Psoas muscle (tissue), 8 donors: ENCODE measurements at places on chromosomes 5 and 9. TPM values are rescaled to one million over a fixed set of nuclear protein-coding genes. Genes with fewer than 3 reads are reported as not detected.

- no peaks in the 10 kb centered on the region for H3K36me3 ChIP-seq
- no peak for DNase-seq
- H3K27me3 ChIP-seq = no peaks in the 10 kb centered on the region
- H3K4me3 ChIP-seq = no peak overlapping the region
- no peaks in the 10 kb centered on the region for H3K4me1 ChIP-seq
Observed at GRCh38 chr5:72194846-72195245, 87.6 kb downstream of the MAP1B start.

DNA sequence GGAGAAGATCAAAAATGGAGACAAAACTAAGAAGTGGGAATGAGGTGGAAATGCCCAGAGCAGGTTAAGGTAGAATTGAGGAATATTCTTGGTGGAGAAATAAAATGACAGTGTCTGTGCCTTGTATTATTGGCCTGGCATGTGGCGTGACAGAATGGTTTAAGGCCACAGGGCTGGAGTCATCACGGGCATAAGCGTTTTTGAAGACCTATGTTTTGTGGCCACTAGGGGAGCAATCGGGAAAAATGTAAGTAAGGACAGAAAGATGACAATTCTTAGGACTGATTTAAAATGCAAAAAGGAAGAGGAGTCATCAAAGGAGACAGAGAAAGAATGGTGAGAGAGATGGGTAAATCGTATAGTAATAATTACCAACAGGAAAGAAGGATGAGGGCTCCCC, 72.2 kb upstream of the EPB41L4A start:
- H3K36me3 ChIP-seq = no peaks in the 10 kb centered on the region
- no peaks in the 10 kb centered on the region for H3K27me3 ChIP-seq
- no peaks in the 10 kb centered on the region for H3K4me1 ChIP-seq
- H3K27ac ChIP-seq = no peak overlapping the region

- no peak overlapping the region for H3K27ac ChIP-seq
- no peaks in the 10 kb centered on the region for H3K4me1 ChIP-seq
- no peaks in the 10 kb centered on the region for H3K36me3 ChIP-seq
- H3K4me3 ChIP-seq = no peak overlapping the region
- DNase-seq = no peak
Observed at GRCh38 chr9:135062254-135062653, 25.2 kb upstream of the OLFM1 start.

DNA sequence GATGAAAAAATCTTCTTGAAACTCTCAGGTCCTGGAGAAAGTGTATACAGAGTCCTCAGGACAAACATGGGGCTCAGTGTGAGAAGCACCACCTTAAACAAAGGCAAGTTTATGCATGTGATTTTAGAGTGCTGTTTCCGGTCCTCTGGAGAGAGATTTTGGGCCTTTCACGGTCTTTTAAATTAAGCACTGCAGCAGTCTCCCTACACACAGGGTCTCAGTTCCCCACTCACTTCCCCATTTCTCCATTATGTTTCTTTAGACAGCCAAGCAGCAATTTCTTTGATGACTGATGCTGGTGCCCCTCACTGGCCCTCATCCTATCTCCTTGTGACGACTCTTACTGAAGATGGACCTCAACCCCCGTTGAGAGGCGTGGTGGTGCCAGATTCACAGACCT, 220.2 kb upstream of the CLINT1 start:
- no peaks in the 10 kb centered on the region for H3K4me1 ChIP-seq
- DNase-seq = no peak
- no peaks in the 10 kb centered on the region for H3K36me3 ChIP-seq
- no peak overlapping the region for H3K4me3 ChIP-seq

- H3K27me3 ChIP-seq = no peaks in the 10 kb centered on the region
- H3K4me3 ChIP-seq = no peak overlapping the region
- peaks cover 13% of the 10 kb centered on the region for H3K4me1 ChIP-seq
- H3K36me3 ChIP-seq = no peaks in the 10 kb centered on the region
- H3K27ac ChIP-seq = peak overlapping the region; percentile 42
Observed at GRCh38 chr9:89518466-89519365, 20.8 kb upstream of the SEMA4D start.

DNA sequence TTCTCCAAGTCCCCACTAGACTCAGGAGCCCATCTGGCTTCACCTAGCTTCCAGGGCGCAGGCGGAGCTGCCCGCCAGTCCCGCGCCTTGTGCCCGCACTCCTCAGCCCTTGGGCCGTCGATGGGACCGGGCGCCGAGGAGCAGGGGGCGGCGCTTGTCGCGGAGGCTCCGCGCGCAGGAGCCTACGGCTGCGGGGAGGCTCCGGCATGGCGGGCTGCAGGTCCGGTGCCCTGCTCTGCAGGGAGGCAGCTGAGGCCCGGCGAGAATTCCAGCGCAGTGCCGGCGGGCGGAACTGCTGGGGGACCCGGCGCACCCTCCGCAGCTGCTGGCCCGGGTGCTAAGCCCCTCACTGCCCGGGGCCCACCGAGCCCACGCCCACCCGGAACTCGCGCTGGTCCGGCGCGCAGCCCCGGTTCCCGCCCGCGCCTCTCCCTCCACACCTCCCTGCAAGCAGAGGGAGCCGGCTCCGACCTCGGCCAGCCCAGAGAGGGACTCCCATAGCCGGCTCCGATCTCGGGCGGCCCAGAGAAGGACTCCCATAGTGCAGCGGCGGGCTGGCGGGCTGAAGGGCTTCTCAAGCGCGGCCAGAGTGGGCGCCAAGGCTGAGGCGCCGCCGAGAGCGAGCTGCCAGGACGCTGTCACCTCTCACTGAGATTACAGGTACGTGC, 78.1 kb upstream of the PJA2 start:
- no peak for DNase-seq
- no peak overlapping the region for H3K27ac ChIP-seq
- no peak overlapping the region for H3K4me3 ChIP-seq
- no peaks in the 10 kb centered on the region for H3K36me3 ChIP-seq
- H3K4me1 ChIP-seq = peaks cover 21% of the 10 kb centered on the region

DNA sequence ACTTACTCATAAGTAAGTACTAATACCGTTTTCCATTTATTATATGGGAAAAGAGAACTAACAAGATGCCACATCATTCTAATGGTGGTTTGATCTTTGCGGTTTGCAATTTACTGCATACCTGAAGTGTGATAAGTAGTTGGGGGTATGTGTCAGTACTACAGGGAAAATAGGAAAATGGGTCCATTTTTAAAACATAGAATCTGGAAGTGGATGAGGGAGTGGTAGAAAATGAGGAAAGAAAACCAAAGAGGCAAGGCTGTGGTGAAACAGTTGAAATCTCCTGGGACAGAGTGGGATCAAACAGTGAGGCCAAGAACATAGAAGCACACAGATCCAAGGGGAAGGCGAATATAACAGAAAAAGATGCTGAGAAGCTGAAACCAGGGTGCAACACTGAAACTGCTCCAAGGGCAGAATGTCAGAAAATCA, 6.7 kb downstream of the ADAMTSL1 start:
- no peak overlapping the region for H3K4me3 ChIP-seq
- H3K27ac ChIP-seq = no peak overlapping the region
- H3K36me3 ChIP-seq = no peaks in the 10 kb centered on the region
- no peak for DNase-seq
- no peaks in the 10 kb centered on the region for H3K4me1 ChIP-seq
- peaks cover 2% of the 10 kb centered on the region for H3K27me3 ChIP-seq

Gene IFNA2
- total RNA-seq = not detected
